Fibroblast of skin of scalp (primary cell): ENCODE measurements at places on chromosomes 12 and 14.
A peak's percentile ranks its signal among the peaks of the same experiment; 100 is the strongest.

- no peak for DNase-seq
Observed at GRCh38 chr12:10512798-10513197, 7.1 kb downstream of the EIF2S3B start.

DNA sequence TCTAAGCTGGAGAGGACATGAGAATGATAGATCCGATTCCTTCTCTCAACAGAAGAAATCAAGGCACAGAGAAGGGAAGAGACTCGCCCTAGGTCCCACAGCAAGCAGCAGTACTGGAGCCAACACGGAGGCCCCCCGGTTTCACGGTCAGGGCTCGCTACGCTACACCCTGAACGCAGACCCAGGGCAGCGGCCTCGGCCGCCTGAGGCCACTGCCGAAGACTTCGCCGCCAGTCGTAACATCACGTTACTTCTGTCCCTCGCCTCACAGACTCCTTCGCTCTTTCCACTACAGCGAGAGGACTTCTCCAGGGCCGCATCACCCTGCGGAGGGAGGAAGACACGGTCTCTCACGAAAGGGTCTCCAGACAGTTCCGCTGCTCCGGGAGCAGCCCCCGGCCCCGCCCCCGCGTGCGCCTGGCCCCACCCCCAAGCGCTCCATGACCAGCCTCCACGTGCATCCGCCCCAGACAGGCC lies 411 bp upstream of the DCAF4 start:
- DNase-seq, result no peak

- DNase-seq, result no peak
Observed at GRCh38 chr12:107560165-107560898, 125.3 kb upstream of the PWP1 start.

DNA sequence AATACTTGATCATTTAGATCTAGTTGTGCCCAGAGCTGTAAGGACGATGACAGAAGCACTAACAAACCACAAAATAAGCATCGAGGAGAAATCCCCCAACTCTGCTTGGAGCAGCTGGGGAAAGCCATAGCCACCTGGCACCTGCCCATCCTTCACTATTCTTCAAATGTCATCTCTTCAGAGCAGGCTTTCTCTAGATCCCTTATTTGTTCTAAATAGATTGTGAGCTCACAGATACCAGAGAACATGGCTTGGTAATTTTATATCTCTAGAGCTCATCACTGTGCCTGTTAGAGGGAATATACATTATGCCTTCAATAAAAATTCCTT lies 50.9 kb downstream of the GRIP1 start:
- no peak for DNase-seq

DNA sequence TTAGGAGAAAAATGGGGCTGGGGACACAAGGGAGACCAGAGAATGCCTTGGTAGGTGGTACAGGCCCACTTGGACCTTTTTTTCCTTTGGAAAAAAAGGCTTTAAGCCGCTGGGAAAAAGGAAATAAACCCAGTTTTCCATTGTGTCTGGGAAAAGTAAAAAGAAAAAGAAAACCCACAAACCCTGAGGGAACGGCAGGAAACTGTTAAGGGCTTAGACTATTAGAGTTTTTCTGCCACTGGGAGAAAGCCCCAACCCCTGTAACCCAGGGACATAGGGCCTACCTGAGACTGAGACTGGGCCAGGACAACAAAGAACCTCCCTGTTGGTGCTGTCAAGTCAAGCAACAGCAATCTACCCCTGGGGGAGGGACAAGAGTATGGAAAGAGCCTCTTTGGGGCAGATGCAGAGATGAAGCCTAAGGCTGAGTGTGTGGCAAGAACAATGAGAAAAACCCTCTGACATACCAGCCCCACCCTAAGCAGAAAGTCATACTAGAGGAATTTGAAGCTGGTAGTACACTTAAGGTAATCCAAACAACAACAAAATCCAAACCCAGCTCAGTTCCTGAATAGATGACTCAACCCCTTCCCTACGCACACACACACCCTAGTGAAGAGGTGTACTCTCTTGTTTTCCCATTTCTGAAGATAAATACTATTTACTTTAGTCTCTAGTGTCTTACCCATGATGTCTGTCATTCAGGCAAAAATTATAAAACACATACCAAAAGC lies 22.8 kb downstream of the ATF1 start:
- DNase-seq, result peak; percentile 82

DNA sequence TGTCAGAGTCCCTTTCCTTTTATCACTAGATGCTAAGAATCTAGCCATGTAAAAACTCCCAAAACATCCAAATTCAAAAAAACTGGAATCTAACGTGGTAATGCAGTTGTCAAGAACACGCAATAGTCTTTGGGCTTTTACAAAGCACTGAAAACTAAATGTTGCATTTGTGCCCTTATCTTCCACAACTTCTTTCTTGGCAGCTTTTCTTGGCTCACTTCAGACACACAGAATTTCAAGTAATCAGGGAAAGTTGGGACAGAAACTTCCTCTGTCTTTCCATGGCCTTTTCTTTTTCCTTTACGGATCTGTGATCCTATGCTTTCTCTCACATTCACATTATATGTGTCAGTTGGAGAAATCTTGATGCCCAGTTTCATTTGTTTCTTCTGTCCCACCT lies 136.0 kb downstream of the CRADD start:
- peak; percentile 16 for DNase-seq

DNA sequence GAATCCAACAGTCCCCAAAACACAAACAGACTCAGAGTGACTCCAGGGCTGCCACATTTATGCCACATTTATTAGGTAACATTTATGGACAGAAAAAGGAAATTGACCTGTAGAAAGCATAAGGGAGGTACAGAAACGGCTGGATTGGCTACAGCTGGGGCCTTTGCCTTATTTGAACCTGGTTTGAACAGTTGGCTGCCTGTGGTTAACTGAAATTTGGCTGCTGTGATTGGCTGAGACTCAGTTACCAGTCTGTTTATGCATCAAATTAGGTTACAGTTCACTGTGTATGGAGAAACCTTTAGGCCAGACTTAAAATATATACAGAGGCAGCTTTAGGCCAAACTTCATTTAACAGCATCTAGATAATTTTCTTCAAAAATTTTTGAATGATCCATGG lies 27.8 kb upstream of the PCNX1 start:
- DNase-seq, result no peak
